AG20443 (cell line): ENCODE measurements at places on chromosomes 1 and 21.
A peak's percentile ranks its signal among the peaks of the same experiment; 100 is the strongest.

- DNase-seq, result peak; percentile 54
Measured at GRCh38 chr1:246155923-246156322, 351.2 kb downstream of the SMYD3 start.

DNA sequence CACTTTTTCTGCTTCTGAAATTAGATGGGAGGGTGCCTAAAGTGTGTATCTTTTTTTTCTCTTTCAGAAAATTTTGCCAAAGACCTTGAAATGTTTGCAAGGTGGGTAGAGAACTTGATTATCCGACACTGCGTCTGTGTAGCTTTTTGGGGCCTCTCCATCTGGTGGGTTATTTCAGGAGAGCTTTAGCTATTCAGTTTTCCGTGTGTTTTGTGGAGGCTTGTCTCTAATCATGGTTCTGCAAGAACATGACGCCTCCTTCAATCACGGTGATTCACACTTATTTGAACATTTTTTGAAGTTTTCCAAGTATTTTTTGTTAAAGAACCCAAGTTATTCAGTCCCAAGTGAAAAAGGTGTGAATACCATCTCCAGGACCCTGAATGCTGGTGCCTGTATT, 4.4 kb downstream of the CENPS start:
- DNase-seq, result no peak

DNA sequence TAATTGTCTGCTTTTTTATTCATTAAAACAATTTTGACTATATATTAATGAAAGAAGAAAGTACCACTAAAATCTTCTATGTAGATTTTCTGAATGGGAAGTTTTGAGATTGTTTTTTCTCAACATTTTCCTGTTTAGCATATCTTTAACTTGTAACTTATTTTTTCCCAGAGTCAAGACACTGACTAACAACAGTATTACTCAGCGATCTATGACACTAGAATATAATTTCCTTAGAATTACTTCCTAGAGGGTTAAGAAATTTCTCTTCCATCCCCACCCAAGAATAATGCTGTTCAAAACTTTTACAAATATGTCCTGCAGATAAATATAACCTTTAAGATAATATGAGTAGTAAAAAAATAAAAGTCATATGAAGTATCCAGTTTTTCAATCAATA, 218.2 kb upstream of the NR5A2 start:
- DNase-seq, result no peak

DNA sequence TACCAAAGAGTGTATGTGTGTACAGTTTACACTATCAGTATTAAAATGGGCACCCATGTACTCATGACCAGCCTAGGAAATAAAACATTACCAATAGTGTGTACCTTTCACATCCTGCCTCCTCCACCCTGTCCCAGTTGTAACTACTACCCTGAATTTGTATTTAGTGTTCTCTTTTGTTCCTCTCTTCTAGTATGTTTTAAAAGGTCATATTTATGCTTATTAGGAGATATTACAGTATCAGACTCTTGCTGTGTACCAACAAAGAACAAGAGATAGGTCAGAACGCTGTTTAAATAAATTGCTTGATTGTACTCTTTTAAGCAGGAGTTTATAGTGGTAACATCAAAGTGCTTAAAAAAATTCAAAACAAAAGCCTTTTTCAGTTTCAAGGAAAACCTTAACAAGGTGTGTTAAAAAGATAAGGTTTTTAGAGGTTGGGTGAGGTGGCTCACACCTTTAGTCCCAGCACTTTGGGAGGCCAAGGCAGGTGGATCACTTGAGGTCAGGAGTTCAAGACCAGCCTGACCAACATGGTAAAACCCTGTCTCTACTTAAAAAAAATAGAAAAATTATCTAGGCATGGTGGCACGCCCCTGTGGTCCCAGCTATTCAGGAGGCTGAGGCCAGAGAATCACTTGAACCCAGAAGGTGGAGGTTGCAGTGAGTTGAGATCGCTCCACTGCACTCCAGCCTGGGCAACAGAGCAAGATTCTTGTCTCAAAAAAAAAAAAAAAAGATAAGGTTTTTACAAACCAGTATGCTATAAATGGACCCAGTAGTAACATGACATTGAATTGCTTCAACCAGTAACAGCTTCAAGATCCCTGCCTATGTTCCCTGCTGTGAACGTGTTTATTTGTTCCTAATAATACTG, 35.9 kb downstream of the MPZL1 start:
- no peak for DNase-seq

DNA sequence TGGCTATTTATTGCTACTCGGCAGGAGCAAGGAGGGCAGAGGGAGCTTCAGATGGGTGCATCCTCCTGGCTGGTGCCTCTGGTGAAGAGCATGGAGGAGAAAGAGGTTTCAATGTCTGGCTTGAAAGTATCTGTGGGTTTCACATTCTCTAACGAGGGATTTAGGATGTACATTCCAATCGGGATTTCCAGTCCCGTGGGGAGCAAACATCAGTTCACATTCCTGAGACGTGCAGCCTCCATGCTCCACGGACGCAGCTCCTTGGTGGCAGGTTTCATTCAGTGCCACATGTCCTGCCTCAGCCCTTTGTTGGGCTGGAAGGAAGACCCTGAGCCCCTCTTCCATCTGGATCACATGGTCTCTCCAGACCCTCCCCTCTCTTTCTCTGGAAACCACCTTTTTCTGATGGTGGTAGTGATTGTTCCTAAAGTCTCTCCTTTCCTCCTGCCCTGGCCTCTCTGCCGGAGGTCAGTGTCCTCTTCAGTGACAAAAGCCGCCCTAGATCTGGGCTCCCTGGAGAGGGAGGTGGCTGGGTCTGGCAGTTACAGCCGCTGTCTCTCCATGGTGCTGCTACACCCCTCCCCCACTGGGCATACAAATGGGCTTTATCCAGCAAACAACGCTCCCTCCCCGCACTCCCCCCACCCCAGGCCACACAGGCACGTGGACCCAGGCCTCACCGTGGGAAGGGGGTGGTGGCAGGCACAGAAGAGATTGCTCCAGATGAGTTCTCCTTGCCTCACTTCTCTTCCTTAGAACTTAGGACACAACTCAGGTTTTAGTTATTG, 826 bp upstream of the CA14 start:
- DNase-seq, result peak; percentile 39

DNA sequence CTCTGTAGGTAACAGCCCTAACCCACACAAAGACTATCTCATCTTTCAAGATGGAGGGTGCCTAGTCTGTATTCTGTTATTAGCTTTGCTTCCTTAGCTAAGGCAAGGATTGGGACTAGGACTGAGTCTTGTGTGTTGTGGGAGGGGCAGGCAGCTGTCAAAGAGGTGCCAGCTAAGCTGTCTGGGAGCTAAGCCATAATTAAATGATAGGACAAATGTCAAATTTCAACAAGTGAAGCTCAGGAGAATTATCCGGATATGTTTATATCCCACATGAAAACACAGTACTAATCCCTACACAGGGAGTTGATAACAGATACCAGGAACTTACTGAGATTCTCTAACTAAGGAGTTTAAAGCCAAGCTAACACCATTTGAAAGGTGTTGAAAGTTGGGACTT, 70.5 kb upstream of the NGF start:
- no peak for DNase-seq

GRCh38 chr1:14840374-14840773, 241.9 kb downstream of the KAZN start:
- DNase-seq, result no peak

DNA sequence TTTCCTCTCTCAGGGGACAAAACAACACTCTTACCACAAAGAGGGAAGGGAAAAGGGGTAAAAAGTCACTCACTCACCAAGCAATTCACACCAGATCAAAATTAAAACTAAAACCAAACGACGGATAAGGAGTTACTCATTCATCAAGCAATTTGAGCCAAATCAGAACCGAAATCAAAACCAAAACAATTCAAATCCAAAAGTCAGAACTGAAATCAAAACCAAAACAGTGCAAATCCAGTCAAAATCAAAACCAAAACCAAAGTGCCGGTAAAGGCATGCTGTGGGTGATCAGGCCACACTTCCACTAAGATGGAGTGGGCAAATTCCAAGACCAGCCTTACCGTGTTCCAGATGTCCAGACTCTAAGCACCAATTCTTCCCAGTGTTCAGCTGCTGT, 717.9 kb downstream of the AMY1C start:
- no peak for DNase-seq

GRCh38 chr1:156276966-156277381, 5.7 kb downstream of the SMG5 start:
- peak; percentile 24 for DNase-seq

GRCh38 chr1:222062640-222063039, 320.8 kb upstream of the DUSP10 start:
- DNase-seq, result no peak

DNA sequence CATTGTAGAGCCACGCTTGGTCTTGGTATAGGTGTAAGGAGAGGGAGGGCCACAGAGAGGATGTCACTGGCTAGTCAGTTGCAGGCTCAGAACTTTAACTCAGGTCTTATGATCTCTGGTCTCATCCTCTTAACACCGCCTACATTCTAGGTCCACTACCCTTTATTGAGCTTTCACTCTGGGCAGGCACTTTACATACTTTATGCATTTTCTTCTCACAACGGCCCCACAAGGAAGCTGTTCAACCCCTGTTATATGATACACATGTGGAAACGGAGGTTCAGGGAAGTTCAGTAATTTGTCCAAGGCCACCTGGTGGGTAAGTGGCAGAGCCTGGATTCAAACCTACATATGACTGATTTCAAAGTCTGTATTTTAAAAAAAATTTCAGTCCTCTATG, 25.3 kb upstream of the RCAN3 start:
- DNase-seq, result no peak
